Effector memory CD4-positive, alpha-beta T cell (primary cell): ENCODE measurements at places on chromosomes 13 and 19.

- DNase-seq: no peak
Observed at GRCh38 chr19:16536130-16536529, 6.1 kb downstream of the CHERP start.

- no peak for DNase-seq
Observed at GRCh38 chr19:15976836-15977689, 28.3 kb downstream of the OR10H4 start.

DNA sequence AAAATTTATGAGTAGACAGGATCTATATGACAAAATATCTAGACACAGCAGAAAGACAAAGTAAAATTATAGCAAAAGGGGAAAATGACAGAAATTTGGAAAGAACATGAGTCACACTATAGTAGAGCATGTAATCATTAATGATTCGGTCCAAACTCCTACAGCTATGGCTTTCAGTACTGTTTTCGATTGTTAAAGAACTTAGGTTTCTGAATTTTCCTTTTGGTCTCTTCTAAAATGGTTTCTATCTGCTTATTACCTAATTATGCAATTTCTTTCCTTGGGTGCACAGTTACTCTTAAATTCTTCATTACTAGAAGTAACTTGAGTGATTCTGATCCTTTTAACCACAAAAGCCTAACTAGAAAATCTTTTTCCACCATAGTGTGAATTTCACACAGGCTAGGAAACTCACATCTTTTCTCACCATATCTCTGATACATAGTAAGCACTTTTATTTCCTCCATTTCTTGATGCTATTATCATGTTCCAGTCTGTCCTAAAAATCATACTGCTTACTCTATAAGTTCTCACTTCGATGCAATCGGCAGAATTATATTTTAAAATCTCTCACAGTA is 1101.4 kb downstream of the PCDH9 start:
- DNase-seq: no peak

DNA sequence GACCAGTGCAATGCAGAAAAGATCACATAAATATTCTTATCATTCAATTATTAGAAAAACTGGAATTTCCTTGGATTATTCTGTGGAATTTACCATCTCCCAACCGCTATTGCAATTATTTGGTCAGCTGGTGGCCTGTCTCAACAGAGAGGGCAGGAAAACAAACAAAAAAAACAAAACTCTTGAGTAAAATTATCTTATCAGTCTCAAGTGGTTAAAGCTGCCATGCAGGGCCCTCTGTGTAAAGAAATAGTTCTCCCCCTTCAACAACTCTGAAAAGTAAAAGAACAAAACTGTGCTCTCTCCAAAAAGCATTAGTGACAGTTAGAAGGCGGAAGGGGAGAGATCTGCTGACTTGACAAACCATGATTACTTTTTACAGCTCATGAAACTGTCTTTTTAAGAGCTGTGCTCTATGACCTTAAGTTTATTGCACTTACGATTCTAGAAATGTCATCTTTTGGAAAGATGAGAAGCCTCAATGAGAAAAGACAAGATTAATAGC is 152.3 kb downstream of the DLEU7 start:
- no peak for DNase-seq

GRCh38 chr13:20801707-20802106 is 27.9 kb upstream of the EEF1AKMT1 start:
- DNase-seq: no peak

- DNase-seq: no peak
Observed at GRCh38 chr19:55305491-55305890, 19.6 kb downstream of the TMEM150B start.

- DNase-seq: no peak
Observed at GRCh38 chr13:105625691-105626090, 909.8 kb downstream of the EFNB2 start.

GRCh38 chr13:47463726-47464125 is 537.3 kb downstream of the SUCLA2 start:
- no peak for DNase-seq

DNA sequence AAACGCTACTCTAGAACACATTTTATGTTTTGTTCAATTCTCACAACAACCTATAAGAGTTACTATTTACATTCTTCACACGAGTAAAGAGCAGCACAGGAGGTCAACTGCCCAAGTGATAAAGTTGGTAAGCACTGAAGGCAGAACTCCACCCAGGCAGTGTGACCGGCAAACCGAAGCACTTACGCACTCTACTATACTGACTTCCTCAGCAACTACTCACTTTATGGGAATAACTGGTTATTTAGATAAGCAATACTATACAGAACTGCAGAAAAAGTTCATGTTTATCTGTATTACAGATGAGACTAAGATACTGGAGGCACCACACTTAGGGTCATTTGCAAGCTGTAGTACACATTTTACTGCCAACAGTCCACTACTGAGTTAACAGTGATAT is 28.8 kb downstream of the FOXO1 start:
- DNase-seq: no peak

GRCh38 chr13:30780338-30780981 is 45.1 kb downstream of the ALOX5AP start:
- no peak for DNase-seq

DNA sequence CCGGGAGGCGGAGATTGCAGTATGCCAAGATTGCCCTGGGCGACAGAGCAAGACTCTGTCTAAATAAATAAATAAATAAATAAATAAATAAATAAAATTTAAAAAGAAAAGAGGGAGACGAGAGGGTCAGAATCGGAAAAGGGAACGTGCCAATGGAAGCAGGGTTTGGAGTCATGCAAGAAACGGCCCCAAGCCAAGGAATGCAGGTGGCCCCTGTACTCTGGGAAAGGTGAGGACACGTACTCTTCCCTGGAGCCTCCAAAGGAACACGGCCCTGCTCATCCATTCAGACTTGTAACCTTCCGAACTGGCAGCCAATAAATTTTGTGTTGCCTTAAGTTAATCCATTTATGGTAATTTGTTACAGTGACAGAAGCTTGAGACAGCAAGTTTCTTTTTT is 19.9 kb upstream of the PNMA8C start:
- no peak for DNase-seq

DNA sequence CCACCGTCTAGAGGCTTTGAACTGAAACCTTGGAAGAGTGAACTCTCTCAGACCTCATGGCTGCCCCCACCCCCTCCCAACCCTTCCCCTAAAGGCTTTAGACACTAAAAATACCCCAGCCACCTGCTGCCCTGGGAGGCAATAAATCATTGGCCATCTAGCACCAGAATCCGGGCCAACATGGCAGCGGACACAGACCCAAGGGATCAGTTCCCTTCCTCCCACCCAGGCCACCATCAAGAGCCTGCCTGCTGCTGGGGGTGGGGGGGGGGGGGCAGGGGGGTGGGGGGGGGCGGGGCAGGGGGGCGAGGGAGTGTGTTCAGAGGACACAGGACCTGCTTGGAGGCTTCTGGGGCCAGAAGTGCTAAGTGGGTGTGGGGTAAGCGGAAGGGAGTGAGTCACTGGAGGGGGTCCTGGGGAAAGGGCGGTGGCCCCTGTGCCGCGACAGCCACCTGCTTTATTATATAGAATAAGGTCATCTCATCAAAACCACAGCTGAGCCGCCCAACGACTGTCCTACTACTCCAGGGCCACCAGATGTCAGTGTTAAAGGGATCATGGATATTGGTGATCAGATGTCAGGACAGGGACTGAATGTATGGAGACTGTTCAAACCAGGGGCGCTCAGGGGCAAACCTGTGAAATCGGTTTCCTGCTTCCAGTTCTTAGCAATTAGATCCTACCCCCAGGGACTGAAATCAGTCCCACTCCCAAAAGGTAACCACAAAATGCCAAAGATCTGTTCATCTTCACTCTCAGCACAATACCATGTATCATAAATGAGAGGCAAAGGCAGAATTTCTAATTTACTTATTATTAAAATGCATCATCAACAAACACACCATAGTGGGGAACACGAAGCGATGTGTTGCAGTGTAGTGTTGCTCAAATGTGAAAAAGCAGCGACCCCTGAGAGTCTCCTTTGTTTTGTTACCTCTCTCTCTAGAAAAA is 24.3 kb downstream of the ARL11 start:
- DNase-seq: no peak

DNA sequence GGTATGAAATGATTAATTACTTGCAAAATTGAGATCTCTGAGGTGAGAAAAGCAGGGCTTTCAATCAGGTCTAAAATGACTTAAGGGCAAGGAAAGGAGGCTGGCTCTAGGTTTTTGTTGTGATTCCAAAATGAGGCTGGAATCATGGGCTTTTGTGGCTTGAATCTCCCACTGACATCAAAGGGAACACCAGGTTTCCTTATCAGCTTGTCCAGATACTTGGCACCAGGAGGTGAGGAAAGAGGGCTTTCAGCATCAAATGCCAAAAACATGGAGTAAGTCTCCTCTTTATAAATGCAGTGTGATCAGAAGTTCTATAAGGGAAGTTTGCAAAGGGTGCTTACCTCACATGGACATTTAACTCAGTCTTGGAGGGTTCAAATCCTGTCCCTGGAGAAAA is 402.3 kb downstream of the NDFIP2 start:
- no peak for DNase-seq

- no peak for DNase-seq
Observed at GRCh38 chr13:113119822-113120189, 2.8 kb upstream of the F10 start.

DNA sequence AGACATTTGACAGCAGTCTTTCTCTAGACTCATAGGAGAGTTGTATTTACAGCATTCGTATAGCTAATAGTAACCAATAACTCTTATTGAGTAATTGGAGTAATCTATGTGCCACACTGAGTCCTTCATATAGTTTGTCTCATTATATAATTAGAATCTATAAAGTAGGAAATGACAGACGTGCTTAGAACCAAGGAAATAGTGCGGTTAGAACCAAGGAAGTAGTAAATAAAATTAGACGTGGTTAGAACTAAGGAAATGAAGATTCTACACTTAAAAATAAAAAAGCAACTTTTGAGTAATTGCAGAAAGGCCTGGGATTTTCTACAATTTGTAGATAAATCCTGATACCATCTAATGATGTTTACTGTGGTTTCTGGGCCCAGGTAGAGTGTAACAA is 107.8 kb upstream of the TNFSF11 start:
- no peak for DNase-seq

GRCh38 chr13:91576590-91576989 is 178.2 kb downstream of the GPC5 start:
- no peak for DNase-seq

- DNase-seq: no peak
Observed at GRCh38 chr13:44435919-44436510, 62.4 kb downstream of the SERP2 start.

GRCh38 chr19:56837492-56838023 is 3.0 kb downstream of the PEG3 start:
- no peak for DNase-seq

DNA sequence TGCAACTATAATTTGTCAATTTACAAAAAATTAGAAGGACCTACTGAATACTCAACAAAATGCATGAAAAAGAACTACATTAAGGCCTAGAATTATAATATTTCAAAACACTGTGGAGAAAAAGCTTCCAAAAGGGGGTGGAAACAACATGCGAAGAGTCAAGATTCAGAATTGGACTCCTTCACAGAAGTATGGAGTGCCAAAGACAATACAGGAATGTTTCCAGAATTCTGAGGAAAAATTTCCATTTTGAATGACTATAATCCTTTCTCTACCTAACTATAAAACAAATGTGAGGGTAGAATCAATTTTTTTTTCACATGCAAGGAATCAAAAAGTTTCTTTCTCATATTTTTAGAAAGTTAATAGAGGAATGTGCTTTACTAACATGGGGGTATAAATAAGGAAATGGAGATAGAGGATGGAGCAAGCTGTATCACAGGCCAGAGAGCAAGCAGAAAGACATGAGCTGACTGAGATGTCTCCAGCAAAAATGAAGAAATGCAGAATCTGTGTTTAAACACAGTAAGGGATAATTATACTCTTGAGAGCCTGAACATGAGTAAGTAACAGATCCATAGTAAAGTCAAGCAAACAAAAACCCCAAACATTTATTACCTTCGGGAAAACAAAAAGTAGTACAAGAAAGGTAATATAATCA is 39.5 kb upstream of the SMAD9 start:
- DNase-seq: no peak

- no peak for DNase-seq
Observed at GRCh38 chr19:7915250-7916102, 846 bp downstream of the TGFBR3L start.

DNA sequence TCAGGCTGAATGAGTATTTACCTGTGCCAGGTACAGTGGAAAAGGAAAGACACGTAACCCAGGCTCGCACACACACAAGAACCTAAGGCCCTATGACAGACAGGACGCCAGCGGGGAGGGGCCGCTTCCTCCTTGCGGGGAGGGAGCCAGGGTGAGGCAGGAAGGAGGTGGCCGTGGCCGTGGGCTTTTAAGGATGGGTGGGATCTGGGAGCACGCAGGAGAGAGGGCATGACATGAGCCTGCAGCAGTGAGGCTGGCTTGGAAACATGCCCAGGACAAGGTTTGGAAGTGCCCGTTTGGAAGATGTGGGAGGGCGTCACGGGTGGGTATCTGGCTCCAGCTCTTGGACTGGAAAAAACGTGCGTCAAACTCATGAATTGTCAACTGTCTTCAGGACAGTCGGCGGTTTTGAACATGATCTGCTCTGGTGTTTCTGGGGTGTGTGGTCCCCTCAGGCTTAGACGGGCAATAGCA is 20.1 kb downstream of the SH3GL1 start:
- DNase-seq: peak; percentile 45

DNA sequence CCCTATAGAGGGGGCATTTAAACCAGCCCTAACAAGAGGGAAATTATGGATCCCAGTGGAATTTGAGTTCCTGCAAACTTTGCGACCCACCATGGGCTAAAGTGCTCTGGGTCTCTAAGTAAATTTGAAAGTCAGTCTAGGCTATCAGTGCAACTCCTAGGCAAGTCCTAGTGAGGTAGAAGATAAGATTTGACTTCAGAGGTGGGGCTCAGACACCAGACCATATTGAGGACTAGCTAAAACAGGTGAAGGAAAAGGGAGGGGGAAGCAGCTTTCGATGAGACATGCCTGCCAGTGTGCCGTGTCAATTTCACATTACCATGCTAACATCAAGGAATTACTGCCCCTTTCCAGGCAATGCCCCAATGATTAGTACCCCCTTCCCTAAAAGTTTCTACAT is 38.4 kb downstream of the CD320 start:
- no peak for DNase-seq

DNA sequence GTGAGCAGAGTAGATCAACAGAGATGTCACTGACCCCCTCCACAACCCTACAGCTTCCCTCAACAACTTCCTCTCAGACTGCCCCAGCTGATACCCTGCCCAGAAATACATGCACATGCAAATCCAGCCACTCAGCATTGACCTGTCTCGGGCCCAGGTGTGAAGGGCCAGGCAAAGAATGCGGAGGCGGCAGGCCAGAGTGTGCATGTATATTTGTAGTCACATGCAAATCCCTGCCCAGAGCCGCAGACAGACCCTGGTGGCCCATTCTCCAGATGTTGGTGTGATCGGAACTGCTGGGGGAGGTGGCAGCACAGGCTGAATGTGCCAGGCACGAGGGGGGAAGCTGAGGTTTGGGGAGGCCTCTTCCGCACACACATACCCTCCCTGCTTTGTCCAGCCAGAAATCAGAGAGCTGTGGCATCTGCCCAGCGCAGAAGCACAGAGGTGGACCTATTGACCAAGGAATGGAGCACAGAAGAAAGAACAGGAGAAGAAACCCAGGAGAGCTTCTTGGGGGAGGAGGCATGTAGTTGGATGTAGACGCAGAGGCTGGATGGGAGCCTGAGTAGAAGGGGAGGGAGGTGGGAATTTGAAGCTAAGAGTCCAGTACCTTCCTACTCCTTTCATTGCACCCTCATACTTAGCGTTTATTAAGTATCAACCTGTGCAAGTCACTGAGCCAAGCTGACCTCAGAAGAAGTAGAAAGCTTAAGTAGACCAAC is 14.4 kb downstream of the MEF2B start:
- no peak for DNase-seq
